ENCODE measurements at places on chromosomes 2 and 18.

- no peak for DNase-seq
Observed at GRCh38 chr18:46320928-46321711, 216.9 kb downstream of the HAUS1 start.

- no peak for DNase-seq
Observed at GRCh38 chr2:44351676-44352075, 9.6 kb downstream of the PREPL start.

GRCh38 chr2:158818511-158818910, 23.4 kb downstream of the DAPL1 start:
- no peak for DNase-seq

GRCh38 chr2:233087713-233088112, 27.6 kb downstream of the INPP5D start:
- DNase-seq, result no peak

DNA sequence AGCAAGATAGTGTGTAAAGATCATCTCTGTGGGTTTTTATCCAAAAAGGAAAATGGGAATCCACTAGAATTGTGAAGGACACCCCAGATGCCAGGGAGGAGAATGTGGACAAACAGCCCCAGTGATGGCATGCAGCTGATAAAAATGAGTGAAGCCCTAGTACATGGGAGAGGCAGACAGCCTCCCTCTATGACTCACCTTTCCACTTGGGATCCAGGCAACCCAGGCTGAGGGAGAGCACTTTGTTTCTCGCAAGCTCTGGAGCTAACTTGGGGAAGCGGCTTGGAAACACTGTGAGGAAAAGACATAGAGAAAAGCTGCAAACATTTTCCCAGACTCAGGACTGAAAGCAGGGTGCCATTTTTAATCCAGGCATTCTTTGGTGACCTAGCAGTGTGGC, 5.3 kb upstream of the FLACC1 start:
- DNase-seq, result no peak

- no peak for DNase-seq
Observed at GRCh38 chr2:173254659-173255058, 100.0 kb upstream of the CDCA7 start.

GRCh38 chr2:171389780-171390179, 44.0 kb downstream of the METTL8 start:
- DNase-seq, result no peak

GRCh38 chr2:64837116-64837731, 152.0 kb upstream of the SLC1A4 start:
- DNase-seq, result no peak

DNA sequence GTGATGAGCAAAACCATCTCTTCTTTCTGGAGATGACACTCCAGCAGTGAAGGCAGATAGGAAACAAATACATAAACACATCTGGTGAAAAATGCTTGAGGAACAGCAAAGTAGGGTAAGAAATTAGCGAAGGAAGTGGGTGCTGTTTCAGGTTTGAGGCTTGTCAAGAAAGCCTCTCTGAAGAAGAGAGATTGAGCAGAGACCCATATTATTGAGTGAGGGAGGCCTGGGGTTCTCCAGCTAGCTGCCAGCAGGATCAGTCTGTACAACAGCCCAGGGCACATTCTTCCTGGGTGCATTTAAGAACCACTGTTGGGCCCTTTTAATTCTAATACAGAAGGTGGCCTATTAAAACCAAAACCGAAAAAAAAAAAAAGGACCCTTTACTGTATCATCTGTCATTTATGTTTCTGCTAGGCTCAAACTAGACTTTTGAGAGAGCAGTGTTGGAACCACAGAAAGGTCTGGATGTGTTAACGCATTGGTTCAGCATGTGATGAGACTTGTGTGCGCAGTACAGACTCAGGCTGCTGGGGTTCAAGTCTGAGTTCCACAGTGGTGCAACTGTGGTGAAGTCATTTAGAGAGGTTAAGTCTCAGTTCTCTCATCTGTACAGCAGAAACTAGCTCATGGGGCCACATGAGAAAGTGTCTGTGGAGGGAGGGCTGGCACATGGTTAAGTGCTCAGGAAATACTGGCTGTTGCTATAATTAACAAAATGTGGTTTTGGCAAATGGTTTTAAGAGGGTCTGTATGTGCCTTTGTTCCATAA, 28.9 kb downstream of the MGAT5 start:
- no peak for DNase-seq

DNA sequence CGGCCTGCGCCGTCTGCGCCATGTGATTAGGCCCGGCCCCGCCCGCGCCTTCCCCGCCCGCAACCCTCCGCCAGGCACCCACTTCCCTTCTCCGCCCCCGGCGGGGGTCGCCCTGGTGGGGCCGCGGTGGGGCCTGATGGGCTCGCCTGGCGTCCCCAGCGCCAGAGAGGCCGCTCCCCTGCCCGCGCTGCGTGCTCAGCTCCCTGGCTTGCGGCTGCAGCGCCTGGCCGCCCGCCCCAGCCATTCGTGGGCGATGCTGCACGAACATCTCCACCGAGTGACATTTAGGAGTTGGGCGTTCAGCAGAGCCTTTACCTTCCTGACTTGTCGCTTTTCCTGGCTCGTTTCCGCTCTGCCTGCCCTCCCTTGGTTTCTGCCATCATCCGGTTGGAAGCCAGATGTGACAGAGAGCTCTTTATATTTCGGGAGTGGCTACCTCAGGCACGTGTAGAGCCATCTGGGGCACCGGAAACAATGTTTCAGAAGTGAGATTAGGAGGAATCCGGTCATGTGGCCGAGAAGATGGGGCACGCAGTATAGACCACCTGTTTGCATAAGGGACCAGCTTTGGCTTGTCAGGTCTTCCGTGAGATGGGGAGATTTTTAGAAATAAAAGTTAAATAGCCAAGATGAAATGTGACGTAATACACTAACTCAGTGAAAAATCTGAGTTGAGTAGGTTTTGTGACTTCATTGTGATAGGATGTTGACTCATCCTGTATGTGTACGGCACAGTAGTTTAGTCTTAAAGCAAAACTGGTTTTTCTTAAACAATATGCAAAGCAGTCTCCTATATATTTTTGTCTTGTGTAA, 1.2 kb downstream of the GLS start:
- peak; percentile 81 for DNase-seq

DNA sequence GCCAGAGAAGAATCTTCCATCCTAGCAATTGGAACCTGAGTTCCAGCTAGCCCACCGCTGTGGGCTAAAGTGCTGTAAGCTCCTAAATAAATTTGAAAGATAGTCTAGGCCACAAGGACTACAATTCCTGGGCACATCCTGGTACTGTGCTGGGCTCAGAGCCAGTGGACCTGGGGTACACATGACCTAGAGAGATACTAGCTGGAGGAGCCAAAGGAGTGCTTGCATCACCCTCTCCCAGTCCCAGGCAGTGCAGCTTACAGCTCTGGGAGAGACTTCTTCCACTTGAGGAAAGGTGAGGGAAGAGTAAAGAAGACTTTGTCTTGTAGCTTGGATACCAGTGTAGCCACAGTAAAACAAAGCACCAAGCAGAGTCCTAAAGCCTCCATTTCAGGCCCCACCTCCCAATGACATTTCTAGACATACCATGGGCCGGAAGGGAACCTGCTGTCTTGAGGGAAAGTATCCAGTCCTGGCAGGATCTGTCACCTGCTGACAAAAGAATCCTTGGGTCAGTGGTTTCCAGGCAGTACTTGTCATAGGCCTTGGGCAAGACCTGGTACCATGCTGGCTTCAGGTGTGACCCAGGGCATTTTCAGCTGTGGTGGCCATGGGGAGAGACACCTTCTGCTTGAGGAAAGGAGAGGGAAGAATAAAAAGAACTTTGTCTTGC, 89.5 kb downstream of the TMEM185B start:
- DNase-seq, result no peak
